ENCODE measurements at places on chromosomes 1 and 21. TPM values are rescaled to one million over a fixed set of nuclear protein-coding genes. Genes with fewer than 3 reads are reported as not detected.

The GNG12 gene
- total RNA-seq: not detected

The TRAF3IP3 gene
- 324 TPM for total RNA-seq

DNA sequence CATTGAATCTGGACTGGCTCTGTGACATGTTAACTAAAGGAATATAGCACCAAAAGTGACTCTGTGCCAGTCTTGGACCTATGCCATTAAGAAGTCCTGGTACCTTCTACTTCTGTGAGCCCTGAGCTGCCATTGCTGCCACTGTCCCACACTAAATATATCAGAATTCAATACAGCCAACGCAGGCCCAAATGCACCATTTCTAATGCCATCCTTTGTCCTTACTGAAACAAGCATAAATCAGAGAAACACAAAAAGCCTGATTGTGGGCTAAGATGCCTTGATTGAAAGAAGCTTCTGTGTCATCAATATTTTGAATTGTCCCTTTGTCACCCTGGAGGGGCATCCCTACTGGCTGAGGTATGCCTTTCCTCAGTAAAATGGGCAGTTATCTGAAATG lies 66.9 kb upstream of the NEK2 start:
- no peak for DNase-seq

DNA sequence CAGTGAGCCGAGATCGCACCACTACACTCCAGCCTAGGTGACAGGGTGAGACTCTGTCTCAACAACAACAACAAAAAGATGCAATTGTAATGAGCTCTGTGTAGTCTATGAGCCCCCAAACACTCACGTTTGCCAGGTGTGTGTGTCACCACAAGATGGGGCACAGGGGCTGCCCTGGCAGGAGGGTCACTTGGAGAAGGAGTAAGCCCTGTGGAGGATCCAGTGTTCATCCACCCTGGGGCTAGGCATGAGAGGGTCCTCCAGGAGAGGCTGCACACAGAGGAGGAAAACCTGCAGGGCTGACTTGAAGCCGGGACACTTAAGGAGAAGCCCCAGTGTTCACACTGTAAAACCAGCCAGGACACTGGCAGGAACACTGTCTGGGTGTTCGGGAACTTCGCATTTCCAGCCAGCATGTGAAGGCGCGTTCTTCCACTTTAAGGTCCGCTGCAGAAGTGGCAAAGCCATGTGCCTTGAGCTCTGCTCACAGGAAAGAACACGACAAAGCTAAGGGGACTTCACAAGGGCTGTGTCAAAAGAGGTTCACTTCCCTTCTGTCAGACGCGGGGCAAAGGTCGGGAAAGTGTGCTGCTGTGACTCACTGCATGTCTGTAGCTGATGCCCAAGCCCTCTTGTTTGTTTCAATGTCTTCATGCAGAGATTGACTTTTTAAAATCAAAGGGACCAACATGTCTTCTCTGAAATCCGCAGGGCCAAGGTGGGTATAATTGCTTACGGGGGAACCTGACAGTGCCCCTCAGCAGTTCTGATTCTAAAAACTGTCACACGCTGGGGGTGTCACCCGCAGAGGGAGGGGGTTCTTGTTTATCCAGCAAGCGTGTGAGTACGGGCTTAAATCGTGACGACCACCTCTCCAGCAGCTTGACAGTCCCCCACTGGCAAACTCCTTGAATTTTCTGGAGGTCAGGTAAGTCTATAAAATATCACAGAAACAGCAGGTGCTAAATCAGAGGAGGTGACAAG lies 102.8 kb downstream of the RIPK4 start:
- DNase-seq: no peak

DNA sequence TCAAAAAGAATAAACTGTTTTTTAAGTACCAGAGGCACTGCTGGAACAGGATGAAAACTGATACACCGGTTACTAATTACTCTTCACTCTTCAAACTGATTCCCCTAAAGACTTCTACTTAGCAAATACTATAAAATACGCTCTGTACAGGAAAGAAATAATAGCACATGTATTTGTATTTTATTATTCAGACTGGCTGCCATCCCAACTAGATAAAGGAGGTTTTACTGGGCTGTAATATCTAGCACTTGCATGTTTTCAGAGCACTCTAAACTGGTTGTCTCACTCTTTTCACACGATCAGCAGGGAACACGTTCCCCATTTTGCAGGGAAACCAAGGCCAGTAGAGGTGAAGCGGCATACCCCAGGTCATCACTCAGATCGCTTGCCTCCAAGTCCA lies 9.2 kb downstream of the SMIM12 start:
- DNase-seq: no peak

DNA sequence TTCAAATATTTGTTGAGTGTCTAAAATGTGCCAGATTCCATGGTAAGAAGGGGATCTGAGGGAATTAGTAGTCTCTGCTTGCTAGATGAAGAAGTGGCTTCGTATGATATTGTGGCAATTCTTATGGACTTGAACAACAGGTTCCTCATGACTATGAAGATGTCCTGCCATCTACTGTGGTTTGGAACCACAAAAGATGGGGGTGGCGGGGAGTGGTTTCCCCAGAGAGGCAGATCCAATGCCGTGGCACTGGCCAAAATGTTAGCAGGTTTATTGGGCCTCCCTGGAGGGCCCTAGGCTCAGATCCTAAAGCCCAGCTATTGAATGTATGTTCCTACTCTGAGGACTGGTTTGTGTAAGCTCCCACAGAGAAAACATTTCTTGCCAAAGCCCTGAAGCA lies 120.8 kb downstream of the RGS2 start:
- no peak for DNase-seq

All from naive thymus-derived CD4-positive, alpha-beta T cell (primary cell).